Ascending aorta (tissue), 2 donors: ENCODE measurements at places on chromosomes 1 and 21.

- DNase-seq = no peak
Observed at GRCh38 chr1:91501523-91501851, 836 bp downstream of the CDC7 start.

DNA sequence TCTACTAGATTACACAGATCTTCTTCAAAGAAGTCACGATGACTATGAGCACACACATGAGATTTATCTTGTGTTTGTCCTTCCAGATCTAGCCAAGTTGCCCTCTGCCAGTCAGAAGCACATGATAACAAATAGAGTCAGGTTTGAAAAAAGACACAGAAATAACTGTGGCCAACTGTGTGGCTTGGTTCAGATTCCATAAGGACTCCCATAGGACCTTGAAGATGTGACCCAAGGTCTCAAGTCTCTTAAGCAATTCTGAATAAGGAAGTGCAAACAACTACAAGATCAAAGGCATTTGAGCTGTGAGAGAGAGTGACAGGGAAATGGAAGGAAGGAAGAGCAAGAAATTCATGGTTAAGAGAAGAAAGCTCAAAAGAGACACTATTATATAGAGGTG is 194.0 kb downstream of the PLPP3 start:
- no peak for DNase-seq

DNA sequence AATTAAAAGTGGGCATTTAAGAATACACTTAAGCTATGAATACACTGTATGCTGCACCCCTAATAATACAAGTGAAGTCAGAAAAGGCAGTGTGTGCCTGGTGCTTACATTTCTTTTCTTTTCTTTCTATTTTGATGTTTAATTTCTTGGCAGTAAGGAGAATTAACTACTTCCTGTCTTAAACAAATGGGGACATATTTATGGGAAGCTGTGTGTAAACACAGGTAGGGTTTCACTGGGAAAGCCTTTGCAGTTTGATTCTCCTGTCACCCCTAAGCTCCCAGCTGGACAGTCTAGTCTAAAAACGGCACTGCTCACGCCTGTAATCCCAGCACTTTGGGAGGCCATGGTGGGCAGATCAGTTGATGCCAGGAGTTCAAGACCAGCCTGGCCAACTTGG is 146.0 kb downstream of the MIS18A start:
- no peak for DNase-seq

GRCh38 chr1:19735440-19736127 is 64.1 kb downstream of the TMCO4 start:
- peak; percentile 76 for DNase-seq

- no peak for DNase-seq
Observed at GRCh38 chr1:13667691-13668090, 32.3 kb upstream of the PRDM2 start.
